T-helper 2 cell treated with Interferon-gamma antibody and Interleukin-4, amounts not matched to agents 5 μg/mL and 100 μg/mL, for 36 hours (primary cell): ENCODE measurements at places on chromosomes 1 and 21.
A peak's percentile ranks its signal among the peaks of the same experiment; 100 is the strongest.

DNA sequence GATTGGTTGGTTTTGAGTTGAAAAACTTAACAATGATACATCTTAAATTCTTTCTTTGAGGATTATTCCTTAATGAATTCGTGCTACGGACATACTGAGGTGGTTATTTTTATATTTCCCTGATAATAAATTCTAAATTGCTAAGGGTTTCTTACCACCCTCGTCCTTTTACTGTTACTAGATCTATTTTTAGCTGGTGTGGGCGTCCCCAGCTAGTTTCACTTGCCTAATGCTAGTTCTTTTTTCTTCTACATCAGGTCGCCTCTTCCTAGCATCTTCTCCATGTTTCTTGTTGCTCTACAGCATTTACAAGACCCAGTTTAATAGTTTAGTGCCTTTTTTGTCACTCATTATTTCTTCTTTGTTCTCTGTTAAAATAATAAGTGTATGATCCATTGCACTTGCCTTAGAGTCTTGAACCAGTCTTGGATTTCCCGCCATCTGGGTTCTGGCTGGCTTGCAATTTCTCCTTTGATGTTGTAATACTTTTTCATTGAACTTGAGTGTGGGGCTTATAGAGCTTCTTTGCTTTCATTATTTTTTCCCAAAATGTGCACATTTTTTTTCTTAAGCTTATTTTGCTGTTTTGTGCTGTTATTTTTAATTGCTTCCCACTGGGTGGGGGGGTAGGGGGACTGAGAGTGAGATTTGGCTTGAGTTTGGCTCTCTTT, 677 bp upstream of the HSD11B1 start:
- no peak for DNase-seq

GRCh38 chr1:16338961-16339360, 13.3 kb downstream of the FBXO42 start:
- DNase-seq: no peak

DNA sequence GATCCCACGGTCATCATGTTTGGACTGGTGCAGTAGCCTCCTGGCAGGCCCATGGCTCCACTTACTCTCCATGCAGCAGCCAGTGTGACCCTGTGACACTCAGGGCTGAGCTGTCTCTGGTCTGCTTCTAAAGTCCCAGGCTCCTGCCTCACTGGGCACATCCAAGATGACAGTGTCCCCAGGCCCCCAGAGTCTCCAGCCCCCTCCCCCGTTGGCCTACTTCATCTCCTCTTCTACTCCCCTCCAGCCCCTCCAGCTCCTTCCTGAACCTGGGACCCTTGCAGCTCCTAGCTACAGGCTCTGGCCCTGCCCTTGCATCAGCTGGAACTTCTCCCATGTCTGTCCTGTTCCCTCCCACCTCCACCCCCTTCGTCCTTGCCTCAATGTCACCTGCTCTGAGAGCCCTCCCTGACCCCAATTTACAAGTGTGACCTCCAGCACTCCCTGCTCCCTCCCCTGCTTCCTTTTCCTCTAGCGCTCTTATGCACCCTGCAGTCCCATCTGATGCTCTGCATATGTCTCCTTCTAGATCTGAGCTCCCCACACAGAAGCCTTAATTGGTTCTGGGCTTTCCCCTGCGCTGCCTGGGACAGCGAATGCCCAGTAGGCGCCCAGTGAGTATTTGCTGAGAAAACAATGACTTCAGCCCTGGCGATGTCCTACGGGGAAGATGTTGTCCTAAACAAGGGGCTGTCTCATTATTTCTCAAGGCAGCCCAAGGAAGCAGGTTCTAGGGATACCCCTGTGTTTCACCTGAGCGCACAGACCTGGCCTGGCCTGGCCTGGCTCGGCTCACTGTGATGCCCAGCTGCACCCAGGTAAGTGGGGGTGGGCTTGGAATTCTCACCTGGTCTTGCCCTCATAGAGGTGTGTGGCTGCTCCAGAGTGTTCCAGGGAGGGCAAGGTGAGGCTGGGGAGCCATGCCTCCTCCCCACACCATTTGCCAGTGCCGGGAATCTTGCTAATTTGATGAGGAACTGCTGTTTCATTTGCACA, 600.6 kb downstream of the PTPRU start:
- no peak for DNase-seq

DNA sequence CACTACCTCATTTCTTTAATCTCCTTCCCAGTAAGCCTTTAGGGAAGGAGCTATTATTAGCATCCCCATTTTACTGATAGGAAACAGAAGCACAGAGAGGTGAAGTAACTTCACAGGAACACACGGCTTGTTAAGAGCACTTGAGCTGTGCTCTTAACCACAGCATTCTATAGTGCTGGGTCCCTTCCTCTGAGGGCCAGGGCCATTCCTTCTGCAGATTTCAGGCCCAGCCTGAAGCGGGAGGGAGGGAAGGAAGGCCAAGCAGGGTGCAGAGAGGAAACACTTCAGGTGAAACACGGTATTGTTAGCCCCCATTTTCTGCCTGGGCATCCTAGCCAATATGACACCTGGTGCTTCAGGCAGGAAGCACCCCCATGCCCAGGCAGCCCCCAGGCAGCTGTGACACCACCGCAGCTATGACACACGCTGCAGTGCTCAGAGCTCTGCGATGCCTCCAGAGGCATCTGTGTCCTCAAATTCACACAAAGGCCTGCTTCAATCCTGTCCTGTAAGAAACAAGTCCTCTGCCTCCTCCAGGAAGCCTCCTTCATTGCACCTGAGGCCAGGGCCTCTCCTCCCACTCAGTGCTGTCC, 4.5 kb upstream of the EXTL1 start:
- no peak for DNase-seq

DNA sequence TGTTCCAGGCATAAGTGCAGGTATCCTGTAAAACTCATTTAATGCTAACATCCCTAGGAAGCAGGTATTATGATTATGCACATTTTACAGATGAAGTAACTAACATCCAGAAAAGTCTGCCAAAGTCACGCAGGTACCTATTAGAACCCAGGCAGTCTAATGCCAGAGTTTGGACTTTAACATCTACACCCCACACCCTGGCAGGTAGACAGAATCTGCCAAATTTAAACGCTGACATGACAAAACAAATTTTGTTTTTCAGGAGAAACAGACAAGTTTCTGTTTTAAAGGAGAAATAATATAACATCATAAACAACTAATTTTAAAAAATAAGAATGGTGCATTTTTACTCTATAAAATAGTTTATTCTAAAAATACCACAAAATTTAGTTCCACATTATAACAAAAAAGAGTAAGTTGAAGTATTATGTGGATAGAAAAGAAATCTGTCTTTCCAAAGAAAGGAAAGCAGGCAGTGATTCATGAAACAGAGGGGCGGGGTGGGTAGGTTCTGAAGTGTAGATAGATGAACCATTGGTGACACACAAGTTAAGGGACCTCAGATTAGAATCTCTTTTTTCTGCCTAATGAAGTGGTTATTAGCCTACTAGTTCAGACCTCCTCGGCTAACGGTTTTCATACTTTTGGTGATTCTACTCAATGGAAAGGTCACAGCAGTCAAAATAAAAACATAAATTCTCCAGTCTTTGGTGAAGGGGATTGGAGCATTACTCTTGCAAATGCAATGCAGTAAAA, 1.7 kb downstream of the ASPM start:
- DNase-seq: no peak

DNA sequence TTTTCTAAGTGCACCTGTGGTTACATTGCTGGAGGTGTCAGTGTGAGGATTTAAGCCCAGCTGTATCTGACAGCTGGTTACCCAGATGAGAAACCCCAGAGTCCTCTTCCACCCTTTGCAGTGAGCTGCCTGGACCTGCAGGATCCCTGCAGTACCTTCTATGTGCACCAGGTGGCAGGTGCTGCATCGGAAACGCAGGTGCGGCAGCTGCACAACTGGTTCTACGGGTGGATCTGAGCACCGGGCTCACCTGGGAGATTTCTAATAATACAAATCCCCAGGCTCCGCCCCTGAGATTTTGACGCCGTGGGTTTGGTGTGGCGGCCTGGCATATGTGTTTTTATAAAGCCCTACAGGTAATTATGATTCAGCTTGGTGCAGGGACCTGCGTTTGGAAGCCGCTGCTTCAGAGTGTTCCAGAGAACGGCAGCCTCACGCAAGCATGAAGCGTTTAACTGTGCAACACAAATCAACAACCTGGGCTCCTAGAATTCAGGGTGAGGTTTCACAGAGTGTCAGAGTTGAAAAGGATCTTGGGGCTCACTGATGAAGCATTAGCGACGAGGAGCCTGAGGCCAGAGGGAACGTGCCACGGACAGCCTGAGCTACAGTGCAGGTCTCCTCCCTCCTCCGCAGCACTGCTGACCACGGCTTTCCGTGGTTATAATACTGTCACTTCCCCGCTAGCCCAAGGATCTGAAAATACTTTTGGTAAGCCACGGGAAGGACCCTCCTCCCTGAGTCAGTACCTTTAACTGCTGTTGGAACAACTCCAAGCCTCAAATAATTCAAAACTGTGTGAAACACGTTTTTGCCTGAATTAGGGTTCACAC, 96.7 kb upstream of the TRABD2B start:
- DNase-seq: peak; percentile 53

GRCh38 chr1:86430376-86430775, 6.4 kb downstream of the CLCA2 start:
- no peak for DNase-seq

DNA sequence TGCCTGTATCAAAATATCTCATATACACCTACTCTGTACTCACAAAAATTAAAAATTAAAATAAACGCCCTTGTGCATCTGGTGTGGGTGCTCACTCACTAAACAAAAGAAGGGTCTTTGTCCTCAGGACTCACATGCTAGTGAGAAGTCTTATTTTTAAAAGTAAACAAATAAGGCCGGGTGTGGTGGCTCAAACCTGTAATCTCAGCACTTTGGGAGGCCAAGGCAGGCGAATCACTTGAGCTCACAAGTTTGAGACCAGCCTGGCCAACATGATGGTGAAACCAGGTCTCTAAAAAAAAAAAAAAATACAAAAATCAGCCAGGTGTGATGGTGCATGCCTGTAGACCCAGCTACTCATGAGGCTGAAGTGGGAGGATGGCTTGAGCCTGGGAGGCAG, 51.5 kb downstream of the BCAR3 start:
- no peak for DNase-seq

DNA sequence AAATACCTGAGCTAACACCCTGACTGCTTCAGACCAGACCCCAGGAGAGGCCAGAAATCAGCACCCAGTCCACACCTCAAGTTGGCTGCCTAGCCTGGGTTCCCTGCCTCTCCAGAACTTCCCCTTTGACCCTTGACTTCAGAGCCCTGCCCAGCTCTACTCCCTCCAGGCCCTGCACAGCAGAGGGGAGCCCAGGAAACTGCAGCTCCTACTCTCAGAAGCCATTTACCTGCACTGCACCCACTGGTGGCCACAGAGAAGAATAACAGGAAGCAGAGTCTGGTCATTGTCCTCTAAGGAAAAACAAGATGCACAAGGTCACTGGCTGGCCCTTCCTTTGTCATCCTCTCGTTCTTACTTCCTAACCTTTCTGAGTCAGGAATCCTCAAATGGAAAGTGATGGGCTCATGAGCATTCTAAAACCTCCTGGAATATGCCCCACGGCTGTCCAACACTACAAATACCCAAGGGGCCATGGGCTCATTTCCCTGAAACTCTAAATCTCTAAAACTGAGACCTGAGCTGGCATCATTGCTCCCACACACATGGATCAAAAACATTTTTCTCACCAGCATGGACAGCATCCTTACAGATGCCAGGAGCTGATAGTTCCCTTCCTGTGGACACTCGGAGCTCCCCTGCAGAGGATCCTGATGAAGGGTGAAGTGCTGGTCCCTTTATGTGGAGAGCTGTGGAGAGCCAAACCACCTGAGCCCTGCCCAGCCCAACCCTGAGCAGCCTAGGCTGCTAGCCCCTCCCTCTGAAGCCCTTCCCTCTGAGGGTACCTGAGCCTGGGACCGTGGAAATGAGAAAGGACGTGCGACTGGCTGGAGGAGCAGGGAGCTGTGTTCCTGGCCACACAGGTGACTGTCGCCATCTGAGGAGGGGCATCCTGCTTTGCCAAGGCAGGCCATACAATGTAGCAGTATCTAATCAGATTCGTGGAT, at the start of gene ITLN2:
TSS of gene ITLN2 (minus strand) at position 652 of the 947 bp plus-strand sequence. CDS start at position 584, 68 bp downstream.
- DNase-seq: peak; percentile 28

DNA sequence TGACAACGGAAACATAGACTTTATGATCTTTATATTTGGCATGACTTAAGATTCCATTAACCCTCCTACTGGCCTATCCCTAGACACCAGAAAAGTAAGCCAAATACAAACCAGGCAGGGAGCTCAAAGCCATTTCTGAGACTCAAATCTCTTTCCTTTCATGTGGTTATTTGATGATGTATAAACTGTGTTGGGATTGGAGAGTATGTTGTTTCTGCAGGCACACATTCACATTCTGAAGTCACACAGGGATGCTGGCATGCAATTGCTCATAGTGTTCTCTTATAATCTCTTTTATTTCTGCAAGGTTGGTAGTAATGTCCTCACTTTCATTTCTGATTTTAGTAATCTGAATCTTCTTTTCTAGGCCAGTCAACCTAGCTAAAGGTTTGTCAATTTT, 5.8 kb downstream of the ZMYND12 start:
- no peak for DNase-seq

GRCh38 chr1:202200112-202200548, 6.5 kb downstream of the LGR6 start:
- no peak for DNase-seq
